SJSA1 (cell line): ENCODE measurements at places on chromosomes 13 and 19. TPM values are rescaled to one million over a fixed set of nuclear protein-coding genes. Genes with fewer than 3 reads are reported as not detected.
A peak's percentile ranks its signal among the peaks of the same experiment; 100 is the strongest.

- no peaks in the 10 kb centered on the region for H3K27me3 ChIP-seq
- DNase-seq = no peak
- H3K4me1 ChIP-seq = no peaks in the 10 kb centered on the region
- H3K27ac ChIP-seq = no peak overlapping the region
- no peak overlapping the region for H3K4me3 ChIP-seq
- peaks cover 64% of the 10 kb centered on the region for H3K36me3 ChIP-seq
Observed at GRCh38 chr19:19053508-19054314, 10.1 kb upstream of the SLC25A42 start.

DNA sequence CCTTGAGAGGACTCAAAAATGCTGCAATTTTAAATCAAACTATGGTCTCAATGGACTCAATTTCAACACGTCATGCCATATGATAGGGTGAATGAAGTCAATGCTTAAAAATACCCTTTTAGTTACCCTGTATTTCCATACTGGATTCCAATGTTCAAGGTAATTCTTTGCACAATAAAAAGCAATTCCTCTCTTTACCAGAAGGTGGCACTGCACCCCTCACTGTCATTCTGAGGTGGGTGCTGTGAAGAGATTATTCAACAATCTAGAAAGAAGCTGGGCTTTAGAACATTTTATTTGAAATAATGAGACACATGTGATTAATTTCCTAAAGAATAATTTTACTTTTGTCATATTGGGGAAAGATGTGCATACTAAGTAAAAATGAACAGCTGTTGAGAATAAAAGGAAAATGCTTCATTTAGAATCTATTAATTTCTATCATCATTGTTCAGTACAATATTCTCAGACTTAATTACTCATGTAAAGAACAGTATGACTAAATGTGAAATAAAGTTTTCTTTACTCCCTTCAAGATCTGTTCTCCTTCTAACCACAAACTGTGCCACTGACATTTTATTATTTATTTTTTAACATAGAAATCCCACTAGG is 789.1 kb downstream of the GPC5 start:
- H3K4me1 ChIP-seq = no peaks in the 10 kb centered on the region
- H3K4me3 ChIP-seq = no peak overlapping the region
- peak; percentile 31 for DNase-seq

Gene PCDH9
- total RNA-seq = 1.1 and 2.2 TPM in 2 replicates

Gene CD209
- not detected in 2 replicates for total RNA-seq

GRCh38 chr13:88866195-88866594 is 1195.0 kb downstream of the SLITRK5 start:
- H3K27me3 ChIP-seq = no peaks in the 10 kb centered on the region
- no peaks in the 10 kb centered on the region for H3K36me3 ChIP-seq
- no peak overlapping the region for H3K4me3 ChIP-seq
- no peaks in the 10 kb centered on the region for H3K4me1 ChIP-seq
- no peak for DNase-seq

DNA sequence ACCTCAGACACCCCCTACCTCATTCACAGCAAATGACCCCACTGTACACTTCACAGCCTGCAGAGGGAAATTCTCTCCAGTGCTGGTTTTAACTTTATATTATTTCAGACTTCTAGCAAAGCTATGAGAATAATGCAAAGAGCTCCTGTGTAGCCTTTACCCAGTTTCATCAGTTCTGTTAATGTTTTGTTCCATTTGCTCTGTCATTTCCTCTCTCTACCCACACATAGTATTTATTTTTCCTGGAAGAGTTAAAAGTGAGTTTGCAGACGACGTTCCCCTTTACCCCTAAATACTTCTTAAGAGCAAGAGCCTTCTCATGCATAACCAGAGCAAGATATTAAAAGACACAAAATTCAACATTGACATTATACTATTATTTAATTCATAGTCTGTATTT is 49.9 kb upstream of the ADGRE1 start:
- H3K36me3 ChIP-seq = no peaks in the 10 kb centered on the region
- no peak for DNase-seq
- H3K4me3 ChIP-seq = no peak overlapping the region
- no peaks in the 10 kb centered on the region for H3K4me1 ChIP-seq
- no peaks in the 10 kb centered on the region for H3K27me3 ChIP-seq
